ENCODE measurements at places on chromosomes 4 and X.

- DNase-seq: no peak
Observed at GRCh38 chrX:71269801-71270395, 13.5 kb upstream of the NONO start.

DNA sequence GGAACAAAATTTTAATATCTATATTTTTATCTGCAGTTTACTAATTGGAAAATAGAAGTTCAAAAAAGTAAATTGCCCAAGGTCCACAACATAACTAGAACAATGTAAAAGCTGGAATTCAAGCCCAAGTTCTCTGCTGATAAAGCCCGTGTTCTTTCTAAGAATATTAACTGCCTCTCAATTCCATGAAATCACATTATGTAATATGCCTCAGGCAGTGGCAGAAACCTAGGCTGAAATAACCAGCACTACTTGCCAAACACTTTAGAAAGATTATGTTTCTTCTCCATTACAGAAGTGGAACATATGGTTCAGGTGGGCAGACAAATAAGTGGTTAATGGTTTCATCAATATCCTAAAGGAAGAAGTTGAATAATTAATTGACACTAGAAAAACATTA lies 56.7 kb upstream of the ADGRL3 start:
- no peak for DNase-seq

DNA sequence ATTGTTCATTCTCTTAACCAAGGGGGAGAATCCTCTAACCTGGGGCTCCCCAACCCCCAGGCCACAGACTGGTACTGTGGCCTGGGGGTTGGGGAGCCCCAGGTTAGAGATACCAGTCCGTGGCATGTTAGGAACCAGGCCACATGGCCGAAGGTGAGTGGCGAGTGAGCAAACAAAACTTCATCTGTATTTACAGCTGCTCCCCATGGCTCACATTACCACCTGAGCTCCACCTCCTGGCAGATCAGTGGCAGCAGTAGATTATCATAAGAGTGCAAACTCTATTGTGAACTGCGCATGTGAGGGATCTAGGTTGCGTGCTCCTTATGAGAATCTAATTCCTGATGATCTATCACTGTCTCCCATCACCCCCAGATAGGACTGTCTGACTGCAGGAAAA lies 957.2 kb upstream of the PRKX start:
- no peak for DNase-seq

- DNase-seq: no peak
Observed at GRCh38 chr4:108846568-108846967, 83.7 kb upstream of the ETNPPL start.

- no peak for DNase-seq
Observed at GRCh38 chr4:166882221-166882620, 352.1 kb downstream of the SPOCK3 start.

- no peak for DNase-seq
Observed at GRCh38 chr4:12548678-12549077, 935.5 kb downstream of the RAB28 start.

- no peak for DNase-seq
Observed at GRCh38 chrX:24150898-24151297, 1.4 kb downstream of the ZFX start.

DNA sequence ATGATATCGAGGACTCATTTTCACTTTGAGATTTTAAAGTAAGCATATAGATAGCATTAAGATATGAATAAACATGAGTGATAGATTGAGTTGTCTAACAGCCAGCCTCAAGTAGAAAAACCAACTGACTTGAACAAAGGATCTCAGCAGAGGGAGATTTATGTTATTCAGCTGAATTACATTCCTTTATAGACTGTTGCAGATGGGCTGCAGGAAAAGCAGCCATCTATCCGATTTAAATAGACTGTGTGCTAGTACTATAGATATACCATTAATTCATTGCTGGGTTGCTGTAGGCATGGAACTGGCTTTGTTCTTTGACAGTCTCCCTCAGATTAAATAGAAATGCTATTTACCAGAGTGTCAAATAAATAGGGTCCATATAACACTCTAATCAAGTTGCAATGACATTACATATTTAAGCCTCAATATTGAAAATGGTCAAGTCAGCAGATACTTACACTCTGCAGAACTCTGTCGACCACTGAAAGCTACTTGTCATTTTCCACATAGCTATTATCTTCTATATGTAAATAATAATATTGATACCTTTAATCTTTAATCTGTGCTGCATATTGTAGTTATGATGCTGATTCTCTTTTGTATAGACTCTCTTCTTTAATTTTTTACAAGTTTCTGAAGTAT lies 750.8 kb downstream of the CENPC start:
- no peak for DNase-seq

Measured in activated T-cell treated with anti-CD3 and anti-CD28 coated beads for 24 hours (primary cell).